ENCODE measurements at places on chromosomes 5 and 9. TPM values are rescaled to one million over a fixed set of nuclear protein-coding genes. Genes with fewer than 3 reads are reported as not detected.

- H3K4me3 ChIP-seq: no peak overlapping the region
- no peaks in the 10 kb centered on the region for H3K36me3 ChIP-seq
- H3K27ac ChIP-seq: no peak overlapping the region
- H3K4me1 ChIP-seq: no peaks in the 10 kb centered on the region
Measured at GRCh38 chr9:123457583-123457982, 101.6 kb downstream of the CRB2 start.

- H3K4me1 ChIP-seq: no peaks in the 10 kb centered on the region
- DNase-seq: no peak
- peaks cover 3% of the 10 kb centered on the region for H3K36me3 ChIP-seq
- H3K4me3 ChIP-seq: no peak overlapping the region
Measured at GRCh38 chr5:154342963-154343362, 102.8 kb upstream of the SAP30L start.

GRCh38 chr9:114060070-114060469 lies 18.0 kb downstream of the AMBP start:
- no peak overlapping the region for H3K4me3 ChIP-seq
- no peaks in the 10 kb centered on the region for H3K36me3 ChIP-seq
- H3K27me3 ChIP-seq: peaks cover 10% of the 10 kb centered on the region
- peak; percentile 42 for DNase-seq
- H3K27ac ChIP-seq: no peak overlapping the region

GRCh38 chr9:83304686-83305085 lies 233.5 kb downstream of the FRMD3 start:
- H3K36me3 ChIP-seq: no peaks in the 10 kb centered on the region
- peaks cover 6% of the 10 kb centered on the region for H3K27me3 ChIP-seq
- H3K4me3 ChIP-seq: no peak overlapping the region
- DNase-seq: peak; percentile 88
- peaks cover 7% of the 10 kb centered on the region for H3K4me1 ChIP-seq

- no peaks in the 10 kb centered on the region for H3K4me1 ChIP-seq
- H3K27me3 ChIP-seq: no peaks in the 10 kb centered on the region
- DNase-seq: no peak
- no peak overlapping the region for H3K4me3 ChIP-seq
- H3K36me3 ChIP-seq: no peaks in the 10 kb centered on the region
- H3K27ac ChIP-seq: no peak overlapping the region
Measured at GRCh38 chr9:31623511-31623910, 760.9 kb upstream of the ACO1 start.

DNA sequence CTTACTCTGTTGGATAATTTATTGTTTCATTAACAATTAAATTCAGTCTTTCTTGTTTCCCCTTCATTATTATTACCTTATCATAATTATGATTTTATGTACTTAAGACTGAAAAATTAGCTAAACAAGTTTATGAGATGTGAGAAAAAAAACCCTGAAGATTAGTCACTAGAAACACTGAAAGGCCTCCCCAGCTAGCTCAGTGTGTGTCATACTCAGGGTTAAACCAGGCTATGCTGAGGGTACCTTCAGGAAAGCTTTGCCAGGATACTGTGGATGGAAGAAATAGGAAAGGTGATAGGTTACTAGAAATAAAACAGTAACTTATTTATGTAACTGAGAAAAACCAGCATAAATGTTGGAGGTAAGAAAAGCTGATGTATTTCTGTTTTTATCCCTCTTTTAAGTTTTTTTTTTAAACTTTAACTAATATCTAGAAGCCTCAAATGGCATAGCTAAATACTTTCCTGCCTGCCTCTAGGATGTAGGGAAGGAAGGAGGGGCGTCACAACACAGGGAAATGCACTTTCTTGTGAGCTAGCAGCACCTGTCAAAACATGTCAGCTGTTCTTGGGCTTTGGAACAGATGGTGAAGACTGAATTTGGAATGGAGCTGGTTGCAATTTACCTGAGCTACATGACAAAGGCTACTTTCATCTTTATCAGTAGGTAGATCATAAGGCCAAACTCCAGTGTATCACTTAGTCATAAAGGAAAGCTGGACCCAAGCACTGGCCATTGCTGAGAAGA lies 24.2 kb downstream of the NMRK1 start:
- H3K36me3 ChIP-seq: peaks cover 13% of the 10 kb centered on the region
- H3K4me3 ChIP-seq: no peak overlapping the region
- H3K27me3 ChIP-seq: no peaks in the 10 kb centered on the region
- DNase-seq: no peak
- no peak overlapping the region for H3K27ac ChIP-seq

The PCDHA11 gene
- 0.36 TPM for total RNA-seq
